ENCODE measurements at places on chromosomes 12 and 14.

GRCh38 chr12:50699940-50700339 lies 64.0 kb upstream of the ATF1 start:
- no peak for DNase-seq

DNA sequence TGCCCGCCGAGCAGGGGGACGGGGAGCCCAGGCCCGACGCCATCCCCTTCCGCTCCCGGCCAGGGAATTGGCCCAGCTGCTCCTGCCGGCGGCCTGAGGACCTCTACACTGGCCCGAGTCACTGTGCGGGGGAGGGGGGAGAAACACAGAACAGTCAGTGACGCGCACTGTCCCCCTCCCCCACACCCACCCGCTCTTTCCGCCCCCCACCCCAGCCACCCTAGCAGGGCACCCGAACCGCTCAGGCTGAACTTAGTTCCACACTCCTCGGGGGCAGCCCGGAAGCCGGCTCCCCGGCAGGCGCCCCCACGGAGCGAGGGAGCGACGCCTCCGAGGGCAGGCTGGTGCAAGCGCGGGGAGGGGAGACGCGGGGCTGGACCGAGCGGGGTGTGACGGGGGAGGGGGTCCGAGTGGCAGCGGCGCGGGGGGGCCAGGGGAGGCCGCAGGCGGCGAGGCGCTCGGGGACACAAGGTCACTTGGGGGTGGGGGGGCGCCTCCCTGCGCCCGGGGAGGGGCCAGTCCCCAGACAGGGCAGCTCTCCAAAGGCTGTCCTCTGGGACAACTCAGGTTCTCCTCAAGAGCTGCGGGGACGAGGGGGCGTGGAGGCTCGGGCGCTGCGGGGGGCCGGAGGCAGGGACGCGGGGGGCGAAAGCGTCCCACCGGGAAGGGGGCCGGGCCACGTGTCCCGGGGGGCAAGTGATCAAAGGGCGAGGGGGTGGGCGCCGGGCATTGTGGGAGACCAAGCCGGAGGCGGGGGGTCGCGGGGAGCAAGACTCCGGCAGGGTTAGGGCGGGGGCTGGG lies 648 bp downstream of the CHD4 start:
- DNase-seq = peak; percentile 9

GRCh38 chr12:55687746-55688145 lies 20.0 kb downstream of the ITGA7 start:
- no peak for DNase-seq

GRCh38 chr14:35973770-35974169 lies 147.6 kb downstream of the BRMS1L start:
- DNase-seq = no peak

GRCh38 chr14:89184952-89185351 lies 232.1 kb downstream of the FOXN3 start:
- DNase-seq = no peak

All from esophagus squamous epithelium (tissue), 5 donors.